A549 treated with DMSO at 1 μM for 4 hours (cell line): ENCODE measurements at places on chromosomes 3 and 15. TPM values are rescaled to one million over a fixed set of nuclear protein-coding genes. Genes with fewer than 3 reads are reported as not detected.

The CPNE4 gene
- 1.8 to 5.8 TPM (median 5.0 TPM) in 5 replicates for total RNA-seq

The C3orf85 gene
- total RNA-seq: not detected in 5 replicates

The ANKUB1 gene
- not detected in 5 replicates for total RNA-seq

The IMPG2 gene
- total RNA-seq: 0.01 to 0.02 TPM (median 0.01 TPM) in 3 of 5 replicates, not detected in the others

The ANKRD63 gene
- 0.11 to 0.28 TPM (median 0.20 TPM) in 5 replicates for total RNA-seq

The TP63 gene
- total RNA-seq: 0.42 to 0.85 TPM (median 0.75 TPM) in 5 replicates

The FBXW12 gene
- not detected in 5 replicates for total RNA-seq

The HMCES gene
- 40.5 to 45.3 TPM (median 43.6 TPM) in 5 replicates for total RNA-seq

The FAM107A gene
- total RNA-seq: not detected in 5 replicates

The GOLIM4 gene
- total RNA-seq: 16.7 to 22.9 TPM (median 20.9 TPM) in 5 replicates

The C3orf80 gene
- 1.8 to 2.7 TPM (median 1.9 TPM) in 5 replicates for total RNA-seq

The WDR93 gene
- 0.13 to 0.21 TPM (median 0.19 TPM) in 5 replicates for total RNA-seq

The MASP1 gene
- 0.06 TPM in 1 of 5 replicates, not detected in the others for total RNA-seq

The PRR20G gene
- 0.07 to 0.15 TPM in 2 of 5 replicates, not detected in the others for total RNA-seq

The COPG1 gene
- 77.0 to 92.2 TPM (median 77.4 TPM) in 5 replicates for total RNA-seq

The GOLGA8T gene
- 0.66 to 1.7 TPM (median 1.3 TPM) in 5 replicates for total RNA-seq

The ZNF860 gene
- total RNA-seq: 0.97 to 1.5 TPM (median 1.1 TPM) in 5 replicates

The CAMKV gene
- total RNA-seq: 0.27 to 0.85 TPM (median 0.45 TPM) in 5 replicates

The SLC12A1 gene
- total RNA-seq: not detected in 5 replicates

The LDHAL6B gene
- total RNA-seq: not detected in 5 replicates

The EPHB3 gene
- 0.30 to 0.95 TPM (median 0.37 TPM) in 5 replicates for total RNA-seq

The APOD gene
- 0.48 to 0.95 TPM (median 0.55 TPM) in 5 replicates for total RNA-seq

The SH2D7 gene
- total RNA-seq: not detected in 5 replicates

The ZNF280D gene
- total RNA-seq: 14.7 to 16.8 TPM (median 14.9 TPM) in 5 replicates

The GNB4 gene
- total RNA-seq: 9.4 to 17.3 TPM (median 15.4 TPM) in 5 replicates

The MOBP gene
- total RNA-seq: 0.02 to 0.28 TPM (median 0.07 TPM) in 3 of 5 replicates, not detected in the others

The GUCA1C gene
- total RNA-seq: not detected in 5 replicates

The CCR8 gene
- total RNA-seq: not detected in 5 replicates

The ARIH2 gene
- total RNA-seq: 60.4 to 67.4 TPM (median 64.0 TPM) in 5 replicates

The ITIH4 gene
- 0.38 to 1.6 TPM (median 0.84 TPM) in 5 replicates for total RNA-seq

The CILP gene
- total RNA-seq: 0.05 to 0.08 TPM (median 0.08 TPM) in 5 replicates

The ALAS1 gene
- 49.5 to 55.6 TPM (median 52.5 TPM) in 5 replicates for total RNA-seq

The C3orf49 gene
- total RNA-seq: not detected in 5 replicates

The OR5K2 gene
- not detected in 5 replicates for total RNA-seq

The CCDC80 gene
- total RNA-seq: 36.4 to 72.1 TPM (median 53.7 TPM) in 5 replicates

The TIPIN gene
- 27.0 to 29.7 TPM (median 28.0 TPM) in 5 replicates for total RNA-seq

The FETUB gene
- total RNA-seq: 0.08 to 0.12 TPM (median 0.10 TPM) in 4 of 5 replicates, not detected in the other

The CLSTN2 gene
- 0.03 to 0.13 TPM (median 0.05 TPM) in 4 of 5 replicates, not detected in the other for total RNA-seq

The SSUH2 gene
- 0.47 to 1.0 TPM (median 0.90 TPM) in 5 replicates for total RNA-seq

The TMCO5A gene
- not detected in 5 replicates for total RNA-seq

The RGMA gene
- total RNA-seq: 0.10 to 0.46 TPM (median 0.28 TPM) in 4 of 5 replicates, not detected in the other

The ARGFX gene
- not detected in 5 replicates for total RNA-seq

The TRANK1 gene
- total RNA-seq: 1.5 to 2.0 TPM (median 1.8 TPM) in 5 replicates

The RYR3 gene
- total RNA-seq: 0.12 to 0.53 TPM (median 0.13 TPM) in 4 of 5 replicates, not detected in the other

The ZNF774 gene
- 0.83 to 1.4 TPM (median 1.0 TPM) in 5 replicates for total RNA-seq

The BFSP2 gene
- total RNA-seq: not detected in 5 replicates

The GABRB3 gene
- total RNA-seq: 65.5 to 99.5 TPM (median 86.7 TPM) in 5 replicates

The ABHD10 gene
- 20.6 to 27.3 TPM (median 25.5 TPM) in 5 replicates for total RNA-seq

The NPAP1 gene
- total RNA-seq: not detected in 5 replicates
